Thymus (tissue), 14 donors: ENCODE measurements at places on chromosomes 2 and 18.

GRCh38 chr18:28177828-28178635 is 1.1 kb upstream of the CDH2 start:
- DNase-seq: peak; percentile 4

- DNase-seq: no peak
These were observed 61.3 kb downstream of the EFEMP1 start for GRCh38 chr2:55862246-55862645.

DNA sequence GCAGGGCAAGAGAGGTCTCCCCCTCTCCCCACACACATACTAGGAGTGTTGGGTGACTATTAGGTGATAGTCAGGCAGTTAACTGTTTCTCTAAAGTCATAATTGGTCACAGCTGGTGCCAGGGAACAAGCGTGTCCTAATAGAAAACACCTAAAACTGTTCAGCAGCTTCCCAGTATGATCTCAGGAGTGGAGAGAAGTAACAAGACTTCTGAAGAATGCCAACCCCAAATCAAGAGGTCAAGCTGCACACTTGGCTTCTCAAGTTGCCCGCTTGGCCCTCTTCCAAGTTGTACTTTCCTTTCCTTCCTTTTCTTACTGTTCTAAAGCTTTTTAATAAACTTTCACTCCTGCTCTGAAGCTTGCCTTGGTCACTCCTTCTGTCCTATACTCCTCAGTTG is 22.4 kb upstream of the STAT1 start:
- DNase-seq: no peak

DNA sequence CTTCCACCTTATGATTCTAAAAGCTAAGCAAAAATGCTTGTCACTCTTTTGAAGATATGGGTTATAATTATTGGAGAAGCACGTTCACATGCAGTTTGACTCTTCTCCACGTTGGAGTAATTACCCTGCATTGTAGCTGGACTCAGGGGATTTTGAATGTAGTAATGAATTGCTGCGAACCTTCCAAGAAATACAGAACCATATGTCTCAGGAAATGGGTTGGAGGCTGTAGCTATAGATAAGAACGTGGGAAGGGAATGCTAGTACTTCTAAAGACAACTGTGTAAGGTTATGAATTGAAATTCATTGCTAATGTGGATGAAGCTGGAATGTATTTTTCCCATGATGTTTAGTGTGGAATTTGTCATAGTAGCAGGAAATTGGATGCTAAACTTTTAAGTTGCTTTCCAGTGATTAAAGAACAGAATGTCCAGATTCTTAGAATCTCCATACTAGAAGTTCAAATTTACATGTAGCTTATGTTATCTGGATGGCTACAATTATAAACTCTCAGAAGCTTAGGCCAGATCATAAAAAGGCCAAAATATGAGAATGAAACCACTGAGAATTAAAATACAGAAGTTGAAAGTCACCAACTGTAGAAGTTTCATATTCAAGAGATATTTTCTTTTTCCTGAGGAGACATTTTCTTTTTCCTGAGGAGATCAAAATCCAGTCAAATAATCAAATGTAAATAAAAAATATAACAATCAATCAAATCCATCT is 27.3 kb upstream of the SPOPL start:
- no peak for DNase-seq

DNA sequence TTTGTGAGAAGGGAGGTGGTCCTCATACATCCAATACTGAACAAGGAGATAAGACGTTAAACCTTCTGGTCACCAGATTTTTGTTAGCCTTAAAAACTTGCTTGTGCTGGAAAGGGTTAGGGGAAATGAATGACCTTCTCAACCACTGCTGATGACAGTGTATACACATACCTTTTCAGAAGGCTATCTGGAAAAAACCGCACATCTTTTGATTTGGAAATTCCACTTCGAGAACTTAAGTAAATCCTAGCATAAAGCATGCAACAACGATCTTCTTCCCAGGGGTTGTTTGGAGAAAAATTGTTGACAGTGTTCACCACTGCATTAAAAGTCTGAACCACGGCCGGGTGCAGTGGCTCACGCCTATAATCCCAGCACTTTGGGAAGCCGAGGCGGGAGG is 7.6 kb downstream of the YWHAQ start:
- DNase-seq: no peak

DNA sequence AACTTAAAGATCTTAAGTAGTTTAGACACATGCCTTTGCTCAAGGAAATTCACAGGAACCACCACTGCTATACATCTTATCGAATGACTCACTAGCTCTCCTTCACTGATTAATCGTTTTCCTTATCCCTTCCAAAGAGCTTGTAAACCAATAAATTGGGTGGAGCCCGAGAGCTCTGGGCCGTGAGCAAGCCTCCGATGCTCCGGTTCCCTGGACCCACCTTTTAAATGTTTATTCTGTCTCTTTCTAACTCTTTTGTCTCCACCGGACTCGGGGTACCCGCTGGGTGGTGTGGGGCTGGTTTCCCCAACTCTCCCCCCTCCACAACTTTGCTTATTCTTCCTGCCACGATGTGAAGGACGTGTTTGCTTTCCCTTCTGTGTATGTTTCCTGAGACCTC is 292.9 kb upstream of the TMEFF2 start:
- DNase-seq: no peak

GRCh38 chr2:145096582-145096981 is 576.7 kb upstream of the ZEB2 start:
- no peak for DNase-seq

GRCh38 chr2:172340394-172340793 is 87.0 kb upstream of the ITGA6 start:
- no peak for DNase-seq

DNA sequence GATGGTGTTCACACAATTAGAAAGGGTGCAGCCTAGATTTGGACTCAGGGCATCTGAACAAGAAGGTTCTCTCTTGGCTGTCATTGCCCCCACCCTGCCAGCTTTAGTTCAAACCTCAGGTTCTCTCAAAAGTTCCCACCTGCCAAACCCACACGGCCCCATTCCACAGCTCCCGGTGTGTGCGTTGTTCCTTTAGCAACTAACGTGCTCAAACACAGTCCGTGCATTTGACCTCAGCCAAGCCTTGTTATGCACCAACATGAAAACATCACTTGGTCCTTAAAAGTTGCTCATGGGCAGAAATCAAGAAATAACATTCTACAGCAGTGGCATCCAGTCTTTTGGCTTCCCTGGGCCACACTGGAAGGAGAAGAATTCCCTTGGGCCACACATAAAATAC is 32.0 kb downstream of the LOXHD1 start:
- no peak for DNase-seq

GRCh38 chr18:72456802-72457201 is 87.3 kb downstream of the CBLN2 start:
- no peak for DNase-seq

DNA sequence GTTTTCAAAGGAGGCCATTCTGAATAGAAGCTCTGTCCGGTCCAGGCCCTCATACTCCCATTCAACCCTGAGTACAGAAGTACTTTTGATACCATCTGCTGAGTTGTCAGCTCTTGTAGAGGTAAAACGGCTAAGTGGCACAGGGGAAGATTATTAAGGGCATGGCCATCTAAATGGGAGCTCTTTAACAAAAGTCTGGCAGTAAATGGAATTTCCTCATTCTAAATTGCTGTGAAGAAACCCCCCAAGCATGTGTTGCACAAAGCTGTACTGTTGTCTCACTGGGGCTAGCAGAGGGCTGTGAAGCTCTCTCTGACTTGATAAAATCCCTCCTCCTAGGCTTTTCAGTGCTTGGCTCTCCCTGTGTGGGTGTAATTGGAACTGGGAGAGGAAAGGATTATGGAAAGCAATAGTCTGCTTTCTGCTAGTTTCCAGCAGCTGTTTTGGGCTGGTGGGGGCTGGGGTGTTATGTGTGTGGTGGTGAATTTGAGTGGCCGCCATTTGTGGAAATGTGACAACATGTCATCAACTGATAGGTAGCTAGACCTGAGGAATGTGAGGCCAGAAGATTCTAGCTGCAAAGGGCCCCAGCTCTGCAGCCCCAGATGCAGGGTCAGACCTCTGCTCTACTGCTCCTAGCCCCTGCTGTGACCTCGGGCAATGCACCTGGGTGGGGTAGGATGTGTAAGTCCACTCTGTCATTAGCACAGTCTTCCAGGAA is 65.1 kb downstream of the MAP4K4 start:
- no peak for DNase-seq

DNA sequence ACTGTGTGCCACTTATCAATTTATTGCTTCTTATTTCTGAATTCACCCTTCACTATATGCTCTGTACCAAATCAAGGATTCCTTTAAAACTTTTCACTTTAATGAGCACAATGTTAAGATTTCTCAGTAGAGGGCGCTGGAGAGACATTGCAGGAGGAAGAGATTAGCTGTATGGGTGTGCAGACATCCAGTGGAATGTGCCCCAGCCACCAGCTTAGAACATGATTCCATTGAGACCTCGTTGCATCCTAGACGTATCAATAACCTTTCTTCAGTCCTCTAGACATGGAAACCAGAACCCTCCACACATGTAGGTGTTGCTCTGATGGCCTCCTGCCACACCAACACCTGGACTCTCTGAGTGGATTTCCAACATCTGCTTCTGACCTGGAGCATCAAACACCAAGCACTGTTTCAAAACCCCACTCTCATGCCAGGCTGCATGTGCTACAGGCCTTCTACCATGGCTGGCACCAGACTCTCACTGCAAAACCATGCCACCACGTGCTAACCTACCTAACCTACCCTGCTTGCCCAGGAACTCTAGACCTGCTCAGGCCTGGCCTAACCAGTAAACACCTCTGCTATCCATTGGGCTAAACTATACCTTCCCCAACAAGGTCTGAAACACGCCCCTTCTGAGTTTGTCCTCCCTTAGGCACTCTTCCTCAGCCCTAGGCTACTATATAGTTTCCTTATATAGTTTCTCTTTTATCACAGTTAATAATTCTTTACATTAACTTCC is 633.2 kb upstream of the PKDCC start:
- no peak for DNase-seq

DNA sequence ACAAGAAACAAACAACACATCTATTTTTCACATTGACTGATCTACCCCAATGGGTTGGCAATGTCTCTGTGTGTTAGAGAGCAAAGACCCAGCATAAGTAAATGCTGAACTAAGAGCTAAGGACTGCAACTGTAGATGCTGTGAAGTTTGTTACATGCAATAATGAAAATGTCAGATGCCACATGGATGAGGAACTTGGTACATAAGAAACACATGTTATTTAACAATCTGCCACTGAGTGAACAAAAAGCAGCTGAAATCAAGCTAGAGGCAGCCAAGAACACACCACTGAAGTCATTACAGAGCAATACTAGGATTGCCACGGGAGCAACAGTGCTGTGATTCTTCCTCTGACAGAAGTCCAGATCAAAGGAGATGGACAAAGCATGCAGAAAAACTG is 389.4 kb downstream of the CDH2 start:
- no peak for DNase-seq

DNA sequence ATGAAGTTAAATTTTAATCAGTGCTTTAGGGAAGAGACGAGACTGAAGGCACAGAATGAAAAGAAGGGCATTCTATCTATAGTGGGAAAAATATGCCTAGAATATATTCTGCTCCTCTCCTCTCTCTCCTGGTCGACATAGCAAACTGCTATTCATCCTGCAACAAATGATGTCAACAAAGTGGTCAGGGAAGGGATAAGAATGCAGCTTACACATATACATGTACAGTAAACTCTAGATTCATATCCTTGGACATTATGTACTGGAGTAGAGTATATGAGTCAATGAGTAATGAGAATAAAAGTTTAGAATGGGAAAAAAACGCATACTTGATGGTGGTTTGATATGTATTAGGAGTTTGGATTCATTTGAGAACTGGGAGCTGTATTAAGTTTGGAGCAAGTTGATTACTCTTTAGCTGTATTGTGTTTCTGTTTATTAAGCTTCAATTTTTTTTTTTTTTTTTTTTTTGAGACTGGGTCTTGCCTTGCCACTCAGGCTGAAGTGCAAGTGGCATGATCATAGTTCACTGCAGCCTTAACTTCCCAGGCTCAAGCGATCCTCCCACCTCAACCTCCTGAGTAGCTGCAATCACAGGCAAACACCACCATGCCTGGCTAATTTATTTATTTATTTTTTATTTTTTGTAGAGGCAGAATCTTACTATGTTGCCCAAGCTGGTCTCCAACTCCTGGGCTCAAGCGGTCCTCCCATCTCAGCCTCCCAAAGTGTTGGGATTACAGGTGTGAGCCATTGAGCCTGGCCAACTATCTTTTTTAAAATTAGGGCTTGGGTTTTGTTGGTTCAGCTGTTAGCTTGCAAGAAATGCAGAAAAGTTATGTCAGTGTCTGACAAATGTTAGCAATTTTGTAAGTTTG is 53.8 kb downstream of the STAT1 start:
- DNase-seq: no peak

DNA sequence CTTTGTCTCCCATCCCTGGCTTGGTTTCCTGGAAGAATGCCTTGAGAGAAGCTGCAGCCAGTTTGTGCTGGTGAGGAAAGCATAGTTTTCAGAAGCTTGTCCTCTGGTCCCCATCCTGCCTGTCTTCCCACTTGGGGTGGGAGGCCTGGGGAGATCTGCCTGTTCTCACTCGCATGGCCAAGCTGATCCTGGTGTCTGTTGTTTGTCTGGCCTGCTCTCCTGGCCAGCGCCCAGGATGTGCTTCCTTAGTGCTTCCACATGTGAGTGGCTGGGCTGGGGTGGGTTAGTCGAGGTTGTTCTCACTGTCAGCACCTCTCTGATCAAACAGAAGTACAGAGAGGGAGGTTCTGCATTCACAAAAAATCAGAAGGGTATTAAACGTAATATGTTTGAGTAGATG is 49.5 kb downstream of the PTPRM start:
- no peak for DNase-seq

DNA sequence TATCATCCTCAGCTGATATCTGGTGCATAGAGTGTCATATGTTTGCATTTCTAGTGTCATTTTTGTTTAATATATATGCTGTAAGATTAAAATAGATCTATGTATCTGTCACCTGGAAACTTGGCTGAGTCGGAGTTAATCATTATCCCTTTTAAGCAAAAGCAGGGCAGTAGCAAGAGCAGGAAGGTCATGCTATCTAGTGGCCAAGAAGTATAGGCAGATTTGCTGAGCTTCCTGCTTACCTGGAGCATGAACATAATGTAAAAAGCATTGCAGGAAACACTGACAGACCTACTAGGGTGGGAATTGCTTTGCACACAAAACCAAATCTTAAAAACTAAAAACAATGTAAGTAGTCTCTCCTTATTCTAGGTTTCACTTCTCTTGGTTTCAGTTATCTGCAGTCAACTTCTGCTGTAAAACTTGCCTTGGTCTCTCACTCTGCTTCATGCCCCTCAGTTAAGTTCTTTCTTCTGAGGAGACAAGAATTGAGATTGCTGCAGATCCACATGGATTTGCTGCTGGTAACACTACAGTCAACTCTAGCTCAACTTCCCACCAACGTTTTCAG is 295.3 kb downstream of the CDH7 start:
- DNase-seq: no peak

GRCh38 chr18:58531236-58531635 is 97.7 kb downstream of the ALPK2 start:
- no peak for DNase-seq

DNA sequence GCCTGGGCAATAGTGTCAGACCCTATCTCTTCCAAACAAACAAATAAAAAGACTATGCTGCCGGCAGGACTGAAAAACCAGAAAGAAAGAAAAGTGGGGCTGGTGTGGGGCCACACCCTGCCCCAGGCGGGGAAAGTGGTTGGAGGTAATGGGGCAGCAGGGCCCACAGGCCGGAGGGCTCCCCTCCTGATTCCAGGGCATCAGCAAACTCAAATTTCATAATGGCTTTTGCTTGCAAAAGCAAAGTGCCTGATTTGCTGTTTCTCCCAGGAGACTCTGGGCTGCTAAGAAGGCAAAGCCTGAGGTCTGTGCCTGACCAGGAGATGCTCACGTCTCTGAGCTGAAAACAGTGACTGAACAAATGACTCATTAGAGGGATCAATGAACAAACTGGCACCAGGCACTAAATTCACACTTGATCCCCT is 121.9 kb downstream of the HDAC4 start:
- no peak for DNase-seq

- no peak for DNase-seq
These were observed 377.4 kb downstream of the ALK start for GRCh38 chr2:29544031-29544430.
